Body of pancreas (tissue), 4 donors: ENCODE measurements at places on chromosomes 7 and 10. TPM values are rescaled to one million over a fixed set of nuclear protein-coding genes. Genes with fewer than 3 reads are reported as not detected.

DNA sequence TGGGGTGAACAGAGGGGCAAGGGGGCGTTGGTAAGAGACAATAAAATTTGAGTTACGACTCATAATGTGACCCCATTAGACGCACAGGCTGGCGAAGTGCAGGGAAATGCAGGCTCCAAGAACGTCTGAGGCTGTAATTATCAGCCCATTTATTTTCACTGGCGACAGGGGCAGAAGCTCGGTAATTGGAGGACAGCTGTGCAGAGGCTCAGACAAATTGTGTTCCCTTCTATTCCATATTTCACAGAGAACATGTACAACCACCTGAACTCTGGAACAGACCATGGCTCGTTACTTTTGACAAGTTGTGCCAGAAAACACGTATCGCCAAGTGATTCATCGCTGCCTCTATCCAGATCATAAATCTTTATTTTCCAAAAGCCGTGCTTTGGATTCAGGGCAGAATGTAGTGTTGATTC, 137.3 kb upstream of the FRMD4A start:
- no peak for DNase-seq

DNA sequence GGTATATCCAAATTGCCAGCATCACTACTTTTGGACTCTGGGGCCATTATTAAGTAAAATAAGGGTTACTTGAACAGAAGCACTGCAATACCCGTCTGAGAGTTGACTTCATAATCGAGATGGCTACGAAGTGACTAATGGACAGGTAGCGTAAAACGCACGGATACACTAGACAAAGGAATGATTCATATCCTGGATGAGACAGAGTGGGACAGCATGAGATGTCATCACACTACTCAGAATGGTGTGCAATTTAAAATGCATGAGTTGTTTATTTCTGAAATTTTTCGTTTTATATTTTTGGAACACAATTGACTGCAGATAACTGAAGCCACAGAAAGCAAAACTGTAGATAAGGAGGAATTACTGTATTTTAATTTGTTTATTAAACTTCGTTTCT, 421.5 kb upstream of the LRGUK start:
- no peak for DNase-seq

- peak; percentile 98 for DNase-seq
Measured at GRCh38 chr10:78029269-78030226, at the start of gene POLR3A. TSS of gene POLR3A (minus strand) at chr10:78029515. CDS start at chr10:78029407, 108 bp downstream.

GRCh38 chr7:31311552-31311951, 29.0 kb downstream of the NEUROD6 start:
- no peak for DNase-seq

- DNase-seq, result no peak
Measured at GRCh38 chr7:139866047-139866837, 37.2 kb downstream of the TBXAS1 start.

- DNase-seq, result no peak
Measured at GRCh38 chr10:75499556-75500160, 68.2 kb downstream of the LRMDA start.

The LIPJ gene
- total RNA-seq, result not detected

DNA sequence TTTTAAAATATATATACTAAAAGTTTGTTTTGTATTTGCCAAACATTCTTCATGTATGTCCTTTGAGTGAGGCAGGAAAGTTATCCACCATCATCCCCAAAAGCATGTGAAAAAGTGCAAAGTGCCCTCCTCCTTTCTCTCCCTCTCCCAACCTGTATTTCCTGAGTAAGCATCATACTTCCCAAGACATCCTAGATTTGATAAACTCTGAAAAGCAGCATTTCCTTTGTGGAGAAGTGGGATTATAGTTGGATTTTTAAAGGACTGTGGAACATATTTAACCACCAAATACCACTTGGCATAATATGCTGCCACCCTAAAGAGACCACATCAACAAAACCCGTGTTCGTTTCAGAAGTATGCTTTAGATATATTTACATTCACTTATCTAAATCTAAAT, 36.9 kb downstream of the NET1 start:
- no peak for DNase-seq
